ENCODE measurements at places on chromosomes 1 and 21. TPM values are rescaled to one million over a fixed set of nuclear protein-coding genes. Genes with fewer than 3 reads are reported as not detected.

GRCh38 chr1:214698559-214698958 lies 95.6 kb downstream of the CENPF start:
- DNase-seq, result no peak

DNA sequence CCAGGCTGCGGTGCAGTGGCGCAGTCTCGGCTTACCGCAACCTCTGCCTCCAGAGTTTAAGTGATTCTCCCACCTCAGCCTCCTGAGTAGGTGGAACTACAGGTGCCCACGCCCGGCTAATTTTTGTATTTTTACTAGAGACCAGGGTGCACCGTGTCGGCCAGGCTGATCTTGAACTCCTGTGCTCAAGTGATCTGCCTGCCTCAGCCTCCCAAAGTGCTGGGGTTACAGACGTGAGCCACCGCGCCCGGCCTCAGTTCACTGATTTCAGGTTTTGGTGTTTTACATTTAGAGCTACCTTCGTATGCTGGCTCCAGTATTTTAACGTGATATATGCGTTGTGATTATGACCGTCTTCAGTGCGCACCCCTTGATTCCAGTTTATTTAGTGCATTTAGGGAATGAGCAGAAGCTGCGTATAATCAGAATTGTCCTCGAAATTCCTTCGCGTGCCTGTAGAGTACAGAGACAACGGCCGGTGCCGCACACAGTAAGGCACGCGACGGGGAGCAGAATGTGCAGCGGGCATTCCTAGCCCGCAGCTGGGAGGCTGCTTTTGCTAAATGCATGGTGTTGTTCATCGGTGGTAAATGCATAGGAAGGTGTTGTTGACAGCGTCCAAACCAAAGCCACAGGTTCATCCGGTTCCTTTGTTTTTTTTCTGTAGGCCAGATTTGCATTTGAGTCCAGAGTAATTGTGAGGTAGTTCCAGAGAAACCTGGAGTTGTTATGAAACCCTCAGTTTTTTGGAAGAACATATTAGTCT lies 48.9 kb upstream of the DIP2A start:
- DNase-seq, result no peak

DNA sequence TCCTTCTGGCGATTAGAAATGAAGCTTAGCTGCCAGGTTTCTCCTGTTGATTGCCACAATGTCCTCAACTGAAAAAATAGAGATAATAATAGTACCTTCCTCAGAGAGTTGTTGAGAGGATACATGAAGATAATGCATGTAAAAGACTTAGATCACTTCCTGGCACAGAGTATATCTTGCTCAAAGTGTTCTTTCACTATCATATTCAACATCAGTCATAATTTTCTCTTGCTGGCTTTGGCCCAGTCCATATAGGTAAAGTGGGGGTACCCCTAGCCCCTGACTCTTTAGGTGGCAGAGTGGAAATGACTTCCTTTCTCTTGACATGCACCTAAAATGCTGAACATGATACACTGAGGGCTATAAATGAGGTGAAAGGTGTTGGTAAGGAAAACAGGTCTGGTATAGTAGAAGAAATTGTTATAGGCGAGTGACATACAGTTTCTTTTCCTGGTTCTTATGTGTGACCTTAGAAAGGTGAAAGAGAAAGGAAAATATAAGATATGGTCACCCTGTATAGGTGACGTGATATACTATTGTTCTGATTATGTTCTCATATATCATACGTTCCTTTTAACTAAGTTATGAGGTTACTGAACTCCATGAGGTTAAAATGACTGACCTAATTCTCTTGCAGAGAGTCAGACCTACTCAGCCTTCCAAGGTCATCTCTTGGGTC lies 209.9 kb upstream of the DEPDC1 start:
- no peak for DNase-seq

GRCh38 chr1:41622859-41623732 lies 138.6 kb upstream of the EDN2 start:
- DNase-seq, result no peak

DNA sequence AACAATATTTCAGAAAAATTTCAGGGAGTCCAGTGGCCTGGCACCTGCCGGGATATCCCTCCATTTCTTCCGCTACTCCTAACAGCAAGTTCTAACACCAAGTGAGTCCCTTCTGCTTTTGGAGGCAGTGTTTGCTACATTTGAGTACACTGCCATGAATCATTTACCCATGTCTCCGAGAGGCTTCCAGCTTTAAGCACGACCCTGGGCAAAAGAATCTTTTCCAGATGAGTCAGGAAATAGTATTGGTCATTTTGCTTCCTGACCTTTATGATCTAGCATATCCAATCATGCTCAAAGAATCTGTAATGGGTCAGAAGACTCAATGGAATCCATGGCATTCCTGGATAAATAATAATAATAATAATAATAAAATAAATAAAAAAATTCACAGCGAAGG lies 60.7 kb upstream of the FMN2 start:
- DNase-seq, result no peak

- DNase-seq, result no peak
Measured at GRCh38 chr1:179779645-179780272, 36.7 kb downstream of the FAM163A start.

DNA sequence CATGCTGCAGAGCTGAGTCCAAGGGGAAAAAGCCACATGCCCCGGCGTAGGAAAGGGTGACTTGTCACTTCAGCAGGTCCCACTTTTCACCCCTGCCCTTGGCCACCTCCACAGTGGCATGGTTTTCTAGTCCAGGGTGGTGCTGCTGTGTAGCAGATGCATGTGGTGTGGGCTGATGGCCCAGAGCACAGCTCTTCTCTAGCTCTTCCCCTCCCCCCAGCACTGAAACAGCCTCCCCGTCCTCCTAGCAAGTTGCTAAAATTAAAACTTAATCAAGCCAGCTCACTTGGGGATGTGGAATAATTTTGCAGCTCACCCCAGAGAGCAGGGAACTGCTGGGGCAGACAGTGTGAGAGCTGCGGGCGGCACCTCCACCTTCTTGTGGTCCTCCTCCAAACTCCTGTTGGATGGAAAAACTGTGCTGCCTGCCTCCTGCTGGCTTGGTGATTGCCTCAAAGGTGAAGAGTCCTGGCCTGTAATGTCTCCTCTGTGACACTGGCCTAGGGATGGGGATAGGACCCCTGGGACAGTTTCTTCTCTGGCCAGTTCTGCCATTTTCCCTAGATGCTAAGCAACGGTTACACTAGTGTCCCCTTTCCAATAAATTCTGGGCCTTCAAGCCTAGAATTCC lies 91.6 kb downstream of the RNF220 start:
- no peak for DNase-seq

The CACHD1 gene
- total RNA-seq, result 36.9 TPM

The AMY1B gene
- total RNA-seq, result not detected

The APP gene
- total RNA-seq, result 858 TPM
